Stimulated activated CD8-positive, alpha-beta memory T cell treated with anti-CD3 and anti-CD28 coated beads, Interleukin-15, amount 100 ng/mL, for 1 hour (primary cell): ENCODE measurements at places on chromosomes 6 and 20.

- DNase-seq = no peak
Observed at GRCh38 chr20:42493001-42493400, 696.7 kb downstream of the PTPRT start.

DNA sequence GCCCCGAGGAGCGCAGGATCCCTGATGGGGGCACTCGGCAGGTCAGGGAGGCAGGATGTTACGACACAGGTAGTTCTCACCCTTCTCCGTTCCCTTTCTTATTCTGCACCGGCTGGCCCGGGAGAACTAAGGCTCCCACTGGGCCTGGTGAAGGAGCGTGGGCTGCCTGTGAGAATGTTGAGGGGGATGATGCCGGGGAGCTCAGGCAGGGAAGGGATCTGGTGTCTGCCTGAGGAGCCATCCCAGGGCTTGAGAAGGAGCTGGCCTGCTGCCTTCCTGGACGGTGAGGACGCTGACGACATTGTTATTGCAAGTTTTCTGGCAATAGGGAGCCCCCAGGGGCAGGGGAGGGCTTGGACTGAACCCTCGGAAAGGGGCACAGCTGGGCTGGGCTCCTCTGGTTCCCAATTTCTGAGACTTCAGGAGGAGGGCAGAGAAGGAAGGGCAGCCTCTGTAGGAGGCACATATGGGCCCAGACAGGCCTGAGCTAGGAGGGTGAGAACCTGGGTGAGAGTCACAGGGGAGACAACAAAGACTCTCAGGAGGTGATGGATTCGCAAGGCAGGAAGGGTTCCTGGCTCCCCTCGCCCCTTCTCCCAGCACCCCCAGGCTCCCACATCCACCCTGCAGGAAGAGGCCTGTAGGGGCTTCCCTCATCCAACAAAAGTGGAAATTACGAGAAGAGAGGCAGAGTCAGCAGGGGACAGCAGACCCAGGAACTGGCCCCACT, 32.8 kb downstream of the CYP21A2 start:
- no peak for DNase-seq

GRCh38 chr20:43961541-43962471, 47.2 kb downstream of the TOX2 start:
- no peak for DNase-seq

- DNase-seq = no peak
Observed at GRCh38 chr6:6331393-6331792, 10.9 kb upstream of the F13A1 start.

DNA sequence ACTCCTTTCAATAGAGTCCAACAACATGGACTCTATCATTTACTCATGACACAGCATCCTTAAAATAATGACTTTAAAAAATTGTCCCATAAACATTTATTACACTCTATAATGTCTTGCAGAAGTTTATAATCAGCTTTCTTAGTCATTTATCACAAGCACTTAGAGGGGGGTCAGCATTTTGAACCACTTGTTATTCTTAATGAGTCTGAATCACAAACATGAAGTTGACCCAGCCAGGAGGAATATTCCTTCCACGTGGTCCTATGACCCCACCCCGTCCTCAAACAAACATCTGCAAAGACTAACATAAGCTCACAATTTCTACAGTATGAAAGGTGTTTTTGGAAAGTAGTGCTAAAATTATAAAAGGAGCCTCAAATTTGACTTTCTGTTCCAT, 91.1 kb downstream of the MTFR2 start:
- DNase-seq = no peak
